KG1 (cell line): ENCODE measurements at places on chromosomes 7 and 10.

- no peak for DNase-seq
These were observed 156.5 kb upstream of the HDAC9 start for GRCh38 chr7:18338910-18339523.

GRCh38 chr10:60239228-60239627 lies 150.4 kb downstream of the ANK3 start:
- no peak for DNase-seq

DNA sequence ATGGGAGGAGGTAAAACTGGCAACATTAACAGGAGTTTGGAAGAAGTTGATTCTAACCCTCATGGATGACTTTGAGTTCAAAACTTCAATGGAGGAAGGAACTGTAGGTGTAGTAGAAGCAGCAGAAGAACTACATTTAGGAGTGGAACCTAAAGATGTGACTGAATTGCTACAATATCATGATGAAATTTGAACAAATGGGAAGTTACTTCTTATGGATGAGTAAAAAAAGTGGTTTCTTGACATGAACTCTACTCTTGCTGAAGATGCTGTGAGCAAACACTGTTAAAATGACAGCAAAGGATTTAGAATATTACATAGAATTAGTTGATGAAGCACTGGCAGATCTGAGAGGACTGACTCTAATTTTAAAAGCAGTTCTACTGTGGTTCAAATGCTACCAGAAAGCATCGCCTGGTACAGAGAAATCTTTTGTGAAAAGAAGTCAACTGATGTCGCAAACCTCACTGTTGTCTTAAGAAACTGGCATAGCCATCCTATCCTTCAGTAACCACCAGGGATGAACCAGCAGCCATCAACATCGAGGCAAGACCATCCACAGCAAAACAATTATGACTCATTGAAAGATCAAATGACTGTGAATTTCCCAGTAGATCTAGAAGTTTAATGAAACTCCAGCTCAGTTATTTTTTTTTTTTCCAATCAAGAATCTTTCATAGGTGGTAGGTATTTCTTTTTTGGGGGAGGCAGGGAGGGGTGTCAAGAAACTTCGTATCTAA lies 20.8 kb downstream of the BRAF start:
- no peak for DNase-seq

DNA sequence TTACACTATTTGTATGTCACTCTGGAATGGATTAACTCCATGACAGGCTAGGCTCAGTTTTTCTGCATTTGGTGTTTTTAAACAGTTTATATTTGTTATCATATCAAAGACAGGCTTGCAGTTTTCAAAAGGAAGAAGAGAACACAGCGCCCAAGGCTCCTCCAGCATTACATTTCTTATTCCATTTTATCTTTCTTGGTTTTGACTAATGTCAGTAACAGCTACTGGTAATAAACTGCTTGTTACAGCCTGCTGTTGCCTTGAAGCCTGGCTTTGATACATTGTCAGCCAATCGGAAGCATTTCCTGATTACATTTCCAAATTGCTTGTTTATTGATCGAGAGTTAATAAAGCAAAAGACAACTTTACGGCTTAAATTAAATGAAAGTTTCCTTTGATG lies 166.0 kb upstream of the MDFIC start:
- no peak for DNase-seq

- DNase-seq, result no peak
These were observed 146.6 kb upstream of the PDE1C start for GRCh38 chr7:32216759-32217158.

- DNase-seq, result no peak
These were observed 40.4 kb upstream of the DMTF1 start for GRCh38 chr7:87111877-87112276.

DNA sequence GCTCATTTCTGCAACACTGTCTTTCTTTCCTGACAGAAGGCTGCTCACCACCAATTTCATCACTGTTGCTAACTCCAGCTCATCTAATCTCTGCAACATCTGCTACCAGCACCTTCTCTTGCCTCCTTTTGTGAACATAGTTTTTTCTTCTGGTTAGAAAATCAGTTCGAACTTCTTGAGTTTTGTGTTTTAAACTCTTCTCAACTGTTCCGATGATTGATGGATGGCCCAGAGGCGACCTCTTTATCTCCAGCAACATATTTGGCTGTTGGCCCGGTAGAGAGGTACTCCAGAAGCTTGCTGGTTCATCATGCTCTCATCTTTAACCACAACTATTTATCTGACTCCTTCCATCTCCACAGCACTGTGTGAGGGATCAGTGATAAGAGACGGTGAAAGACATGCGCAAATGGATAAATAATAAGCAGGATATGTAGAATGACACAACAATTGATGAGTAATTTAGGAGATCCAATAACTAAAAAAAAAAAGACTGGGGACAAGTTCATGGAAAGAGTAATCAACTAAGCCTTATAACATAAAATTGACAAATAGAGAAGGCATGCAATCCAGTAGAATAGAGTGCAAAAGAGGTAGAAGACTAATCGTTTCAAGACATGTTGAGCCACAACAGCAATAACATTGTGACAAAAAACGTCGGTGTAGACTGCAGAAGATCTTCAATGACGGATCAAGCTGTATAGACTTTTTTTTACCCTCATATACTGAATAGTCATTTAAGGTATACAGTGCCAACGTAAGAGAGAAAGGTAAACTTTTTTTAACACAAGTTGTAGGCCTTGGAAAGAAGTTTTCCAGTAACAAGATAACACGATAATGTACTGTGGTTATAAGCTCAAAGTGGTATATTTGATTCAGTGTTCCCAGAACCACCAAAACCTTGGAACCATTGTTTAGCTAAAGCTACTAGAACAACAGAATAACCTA lies 152.2 kb downstream of the CRPPA start:
- peak; percentile 73 for DNase-seq

- no peak for DNase-seq
These were observed 48.7 kb downstream of the LSMEM1 start for GRCh38 chr7:112529521-112529920.

DNA sequence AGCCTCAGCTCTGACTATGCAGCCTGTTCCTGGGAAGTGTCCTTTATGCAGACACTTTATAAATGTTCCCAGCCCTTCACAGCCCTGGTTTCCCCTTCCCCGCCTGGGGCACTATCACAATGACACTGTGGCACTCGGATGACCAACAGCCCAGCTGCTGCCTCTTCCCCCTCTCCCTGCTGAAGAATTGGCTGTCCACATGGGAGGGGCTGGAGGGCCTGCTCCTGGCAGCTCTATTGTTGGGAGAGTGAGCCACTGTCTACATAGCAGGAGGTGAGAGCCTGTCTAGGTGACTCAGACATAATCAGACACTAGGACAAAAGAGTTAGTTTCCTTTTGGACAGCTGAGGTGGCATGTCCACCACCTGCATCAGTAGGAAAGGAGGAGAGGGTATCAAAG lies 437.5 kb downstream of the PLXNA4 start:
- DNase-seq, result no peak

DNA sequence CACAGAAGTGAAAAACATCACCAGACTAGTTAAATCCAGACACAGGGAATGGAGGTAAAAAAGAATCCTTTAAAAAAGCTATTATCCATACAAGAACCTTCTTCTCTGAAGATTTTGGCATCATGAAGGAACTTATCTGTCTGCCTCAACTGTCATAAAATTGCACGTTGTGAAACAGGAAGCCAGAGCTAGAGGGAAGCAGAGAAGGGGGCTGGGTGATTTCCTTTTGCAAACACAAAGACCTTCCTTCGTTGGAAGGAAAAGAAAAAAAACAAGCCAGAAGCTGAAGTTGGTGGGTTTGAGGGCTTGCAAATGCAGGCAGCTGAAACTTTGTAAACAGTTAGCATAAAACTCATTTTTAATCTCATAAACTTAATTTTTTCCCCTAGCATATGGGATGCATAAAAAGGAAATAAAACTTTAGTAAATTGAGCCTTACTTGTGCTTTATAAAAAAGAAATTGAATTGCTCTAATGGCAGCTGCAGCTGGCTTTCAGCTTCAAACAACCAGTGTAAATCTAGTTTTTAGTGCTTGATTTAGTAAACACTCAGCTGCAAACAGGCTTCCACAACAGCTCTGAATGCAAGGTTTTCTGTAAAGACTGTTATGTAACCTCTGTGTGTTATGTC lies 101.6 kb downstream of the OTUD1 start:
- peak; percentile 60 for DNase-seq

DNA sequence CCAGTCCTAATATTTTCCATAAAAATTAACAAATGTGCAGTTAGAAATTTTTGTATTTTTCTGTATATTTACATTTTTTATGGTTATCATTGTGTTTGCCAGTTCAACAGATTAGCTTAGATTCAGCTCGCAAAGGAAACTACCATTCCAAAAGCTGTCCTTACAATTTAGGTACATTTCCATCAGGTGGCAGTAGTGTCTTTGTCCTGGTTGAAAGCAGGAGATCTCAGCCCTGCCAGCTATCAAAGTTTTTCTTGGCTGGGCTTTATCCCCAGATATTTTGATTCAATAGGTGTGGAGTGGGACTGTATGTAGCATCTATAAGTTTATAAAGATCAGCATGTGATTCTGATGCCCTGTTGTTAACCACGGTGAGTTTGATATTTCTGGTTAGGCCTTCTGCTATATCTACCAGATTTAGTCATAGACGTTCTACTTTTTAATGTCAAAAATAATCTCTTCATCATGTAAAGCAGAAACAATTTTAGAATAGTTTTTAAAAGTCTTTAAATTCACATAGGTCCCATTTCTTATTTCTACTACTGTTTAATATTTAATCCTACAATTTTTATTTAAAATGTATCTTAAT lies 15.5 kb upstream of the ICA1 start:
- no peak for DNase-seq

- DNase-seq, result no peak
These were observed 179.1 kb downstream of the SFMBT2 start for GRCh38 chr10:7231509-7232414.

- no peak for DNase-seq
These were observed 13.4 kb downstream of the AGAP3 start for GRCh38 chr7:151099486-151100211.

- no peak for DNase-seq
These were observed 91.2 kb downstream of the SFMBT2 start for GRCh38 chr10:7319632-7320031.

GRCh38 chr10:130013335-130014262 lies 49.5 kb upstream of the EBF3 start:
- no peak for DNase-seq

- DNase-seq, result peak; percentile 48
These were observed 1.1 kb downstream of the RRP12 start for GRCh38 chr10:97399843-97400545.

- DNase-seq, result no peak
These were observed 18.6 kb downstream of the FOXK1 start for GRCh38 chr7:4700577-4701235.

DNA sequence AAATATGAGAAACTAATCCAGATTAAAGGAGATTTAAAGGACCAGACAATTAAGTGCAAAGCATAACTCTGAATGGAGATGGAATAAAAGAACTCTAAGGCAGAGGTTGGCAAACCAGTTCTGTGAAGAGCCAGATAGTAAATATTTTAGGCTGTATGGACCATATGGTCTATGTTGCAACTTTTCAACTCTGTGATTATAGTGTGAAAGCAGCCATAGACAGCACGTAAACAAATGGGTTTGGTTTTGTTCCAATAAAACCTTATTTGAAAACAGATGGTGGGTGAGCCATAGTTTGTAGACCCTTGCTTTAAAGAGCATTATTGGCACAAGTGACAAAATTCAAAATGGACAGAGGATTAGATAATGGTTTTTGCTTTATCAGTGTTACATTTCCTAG lies 884.1 kb downstream of the CCSER2 start:
- no peak for DNase-seq

DNA sequence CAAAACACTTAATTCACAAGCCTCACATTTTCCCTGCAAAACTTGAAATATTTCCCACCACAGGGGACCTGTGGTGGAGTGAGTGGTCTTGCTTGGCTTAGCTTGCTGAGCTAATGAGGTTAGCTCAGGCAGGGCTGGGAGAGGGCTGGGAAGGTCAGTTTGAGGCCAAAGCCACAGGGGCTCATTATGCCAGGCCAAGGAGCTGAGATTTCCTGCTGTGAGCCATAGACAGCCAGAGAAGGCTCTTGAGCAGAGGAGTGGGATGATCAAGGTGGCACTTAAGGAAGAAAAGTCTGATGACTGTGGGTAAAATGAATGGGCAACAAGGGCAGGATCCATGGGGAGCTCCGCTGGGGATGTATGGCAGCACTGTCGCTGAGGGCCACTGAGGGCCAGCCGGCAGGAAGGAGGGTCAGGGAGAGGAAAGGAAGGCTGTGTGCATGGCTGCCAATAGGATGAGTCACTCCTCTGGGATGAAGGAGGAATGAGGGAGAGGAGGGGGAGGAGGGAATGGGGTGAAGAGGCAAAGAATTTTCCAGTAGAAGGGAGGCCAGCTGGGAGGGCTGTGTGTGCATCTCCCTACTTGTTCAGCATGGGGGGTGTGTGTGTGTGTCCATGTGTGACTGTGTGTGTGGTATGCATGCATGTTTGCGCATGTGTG lies 18.7 kb upstream of the ZNF488 start:
- DNase-seq, result no peak

GRCh38 chr7:36473454-36474282 lies 84.0 kb downstream of the ANLN start:
- peak; percentile 19 for DNase-seq

DNA sequence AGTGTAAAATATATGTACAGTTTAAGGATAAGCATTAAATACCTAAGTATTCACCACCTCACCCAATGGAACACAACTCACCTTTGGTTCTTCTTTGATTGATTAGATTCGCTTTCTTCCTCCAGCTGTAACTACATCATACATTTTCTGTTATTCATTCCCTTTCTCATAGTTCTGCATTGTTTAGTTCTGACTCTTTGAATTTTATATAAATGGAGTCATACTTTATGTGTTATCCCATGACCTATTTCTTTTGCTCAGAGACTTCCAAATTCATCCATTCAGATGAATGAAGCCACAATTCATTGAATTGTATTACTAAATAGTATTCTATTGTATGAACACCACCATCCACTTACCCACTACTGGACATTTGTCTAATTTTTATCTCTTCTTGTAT lies 12.3 kb downstream of the THNSL1 start:
- DNase-seq, result no peak

- no peak for DNase-seq
These were observed at the start of gene RAPGEF5 for GRCh38 chr7:22356701-22357310. Gene RAPGEF5, minus strand, starts transcription at chr7:22357154. Its CDS starts 94 bp downstream, at chr7:22357060.

DNA sequence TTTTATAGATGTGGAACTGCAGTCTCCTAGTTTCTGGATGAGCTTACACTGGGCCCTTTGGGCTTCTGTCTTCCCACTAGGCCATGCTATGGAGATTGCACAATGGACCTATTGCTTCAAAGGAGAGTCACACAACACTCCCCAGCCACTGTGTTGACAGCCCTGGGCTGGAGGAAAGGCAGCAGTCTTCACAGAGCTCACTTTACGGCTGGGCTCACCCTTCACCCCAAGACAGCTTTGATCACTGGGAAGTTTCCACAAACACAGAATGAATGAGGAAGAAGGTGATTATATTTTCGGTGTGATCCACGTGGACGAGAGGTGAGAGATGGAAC lies 92.7 kb upstream of the GDF10 start:
- no peak for DNase-seq

GRCh38 chr7:142542942-142543341 lies 206.3 kb upstream of the PRSS1 start:
- no peak for DNase-seq
